ENCODE measurements at places on chromosomes 13 and 19.
A peak's percentile ranks its signal among the peaks of the same experiment; 100 is the strongest.

DNA sequence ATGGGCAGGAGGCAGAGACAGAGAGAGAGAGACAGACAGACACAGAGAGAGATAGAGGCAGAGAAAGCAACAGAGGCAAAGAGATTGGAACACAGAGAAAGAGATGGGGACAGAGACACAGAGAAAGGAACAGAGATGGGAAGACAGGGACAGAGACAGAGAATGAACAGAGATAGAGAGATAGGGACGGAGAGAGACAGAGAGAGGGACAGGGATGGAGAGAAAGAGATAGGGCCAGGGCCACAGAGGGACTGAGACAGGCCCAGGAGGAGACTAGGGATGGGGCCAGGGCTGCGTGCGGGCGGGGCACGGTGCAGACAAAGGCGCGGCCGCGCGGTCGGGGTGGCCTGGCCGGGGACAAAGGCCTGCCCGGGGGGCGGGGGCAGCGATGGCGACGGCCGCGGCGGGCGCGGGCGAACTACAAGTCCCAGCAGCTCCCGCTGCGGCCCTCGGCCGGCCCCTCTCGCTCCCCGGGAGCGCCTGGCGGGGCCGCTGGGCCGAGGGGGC is at the start of gene ZNF358:
Gene ZNF358 (plus strand): TSS at position 459 of the 507 bp plus-strand sequence. CDS start 3,140 bp downstream, outside the sequence.
- no peak for DNase-seq

- DNase-seq: no peak
Measured at GRCh38 chr19:27752530-27753184, 1460.3 kb downstream of the UQCRFS1 start.

GRCh38 chr19:41111750-41112295 is 2.4 kb upstream of the CYP2F1 start:
- no peak for DNase-seq

- DNase-seq: no peak
Measured at GRCh38 chr13:98495627-98496478, 81.1 kb downstream of the STK24 start.

DNA sequence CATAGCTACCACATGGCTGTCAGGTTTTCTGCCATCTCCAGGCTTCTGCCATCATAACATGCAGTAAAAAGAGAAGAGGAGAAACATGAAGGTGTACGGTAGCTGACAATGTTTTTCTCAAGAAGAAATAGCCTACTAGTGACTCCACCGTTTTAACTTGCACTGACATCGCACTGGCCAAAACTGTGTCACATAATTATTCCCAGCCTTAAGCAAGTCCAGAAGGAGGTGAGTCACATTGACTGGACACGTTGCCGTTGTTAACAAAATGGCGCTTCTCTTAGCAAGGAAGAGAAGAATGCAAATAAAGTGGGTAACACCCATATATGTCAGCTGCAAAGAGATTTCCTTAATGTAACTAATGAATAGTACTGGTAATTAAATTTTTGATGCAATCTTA is 810.4 kb upstream of the SLC10A2 start:
- no peak for DNase-seq

DNA sequence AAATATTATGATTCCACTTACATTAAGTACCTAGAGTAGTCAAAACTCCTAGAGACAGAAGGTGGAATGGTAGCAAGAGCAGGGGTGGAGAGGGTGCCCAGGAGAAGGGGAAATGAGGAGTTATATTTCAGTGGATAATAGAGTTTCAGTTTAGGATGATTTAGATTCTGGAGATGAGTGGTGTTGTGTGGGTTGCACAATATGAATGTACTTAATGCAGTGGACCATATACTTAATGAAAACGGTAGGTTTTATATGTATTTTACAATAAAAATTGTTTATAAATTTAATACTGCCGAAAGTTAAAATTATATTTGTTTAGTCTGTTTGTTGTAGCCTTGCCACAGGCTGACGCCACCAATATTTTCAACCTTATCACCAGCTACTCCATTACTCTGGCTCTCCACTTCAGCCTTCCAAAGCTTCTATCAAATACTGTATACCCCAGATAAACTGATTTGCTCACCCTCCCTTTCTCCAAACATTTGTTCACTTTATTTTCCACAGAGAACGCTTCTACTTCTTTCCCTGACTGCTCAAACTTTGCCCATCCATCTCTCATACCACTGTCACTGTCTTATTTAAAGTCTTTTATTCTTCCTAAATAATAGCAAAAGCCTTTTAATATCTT is 1.4 kb upstream of the RBM26 start:
- DNase-seq: no peak

DNA sequence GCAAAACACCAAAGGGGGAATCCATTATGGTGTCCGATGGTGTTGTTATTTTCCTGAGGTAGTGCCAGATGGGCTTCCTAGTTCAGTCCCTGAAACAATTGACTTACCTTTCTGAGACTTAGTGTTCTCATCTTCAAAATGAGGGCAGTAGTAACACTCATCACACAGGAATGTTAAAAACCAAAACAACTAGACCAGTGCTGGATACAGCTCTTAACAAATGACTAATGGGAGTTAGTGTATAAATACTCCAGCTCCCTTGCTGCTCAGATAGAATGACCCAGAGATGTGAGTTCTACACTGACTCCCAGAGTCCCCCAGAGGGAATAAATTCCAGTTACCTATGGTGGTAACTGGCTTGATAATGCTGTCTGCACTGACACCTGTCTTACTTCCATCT is 49.9 kb downstream of the MBD3L2B start:
- DNase-seq: no peak

DNA sequence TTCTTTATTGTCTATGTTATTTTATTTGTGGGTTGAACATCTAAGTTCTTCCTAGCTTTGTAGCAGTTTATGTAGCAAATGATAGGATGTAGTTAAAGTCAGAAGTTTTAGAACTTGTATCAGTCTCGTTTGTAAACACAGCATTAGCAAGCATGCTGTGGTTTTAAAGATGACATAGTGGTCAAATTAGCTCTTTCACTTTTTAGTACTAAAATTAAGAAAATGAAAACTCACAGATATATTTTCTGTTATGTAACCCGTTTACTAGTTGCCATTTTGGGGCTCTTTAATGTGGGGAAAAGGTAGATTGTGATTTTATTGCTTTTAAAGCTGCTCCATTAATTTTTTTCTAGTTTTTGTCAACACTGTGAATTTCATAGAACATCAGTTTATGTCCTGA is 216.5 kb downstream of the PCCA start:
- DNase-seq: no peak

DNA sequence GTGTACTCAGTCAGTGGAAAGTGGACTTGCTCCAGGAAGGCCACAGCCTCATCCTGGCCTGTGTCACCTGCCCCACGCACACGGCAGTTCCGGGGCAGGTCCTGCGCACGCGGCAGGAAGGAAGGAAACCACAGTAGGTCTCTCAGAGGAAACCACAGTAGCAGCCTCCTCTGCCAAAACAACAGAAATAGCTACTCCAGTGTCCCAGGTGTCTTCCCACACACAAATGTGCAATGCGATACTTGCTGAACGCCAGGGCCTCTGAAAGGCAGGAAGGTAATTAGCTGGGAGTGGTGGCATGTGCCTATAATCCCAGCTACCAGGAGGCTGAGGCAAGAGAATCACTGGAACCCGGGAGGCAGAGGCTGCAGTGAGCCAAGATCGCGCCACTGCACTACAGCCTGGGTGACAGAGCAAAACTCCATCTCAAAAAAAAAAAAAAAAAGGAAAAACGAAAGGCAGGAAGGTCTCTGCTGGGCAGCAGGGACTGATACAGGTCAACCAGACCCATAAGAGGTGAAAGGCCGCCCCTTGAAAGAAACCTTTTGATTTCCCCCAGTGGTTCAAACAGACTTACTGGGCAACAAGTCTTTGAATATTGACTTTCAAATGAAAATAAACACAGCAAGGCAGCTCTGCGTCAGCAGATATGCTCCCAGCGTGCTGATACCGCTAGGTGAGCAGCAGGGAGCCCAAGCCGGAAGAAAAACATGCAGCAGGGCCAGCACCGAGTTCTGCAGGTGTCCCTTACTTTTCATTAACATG is 49.5 kb downstream of the CRYL1 start:
- no peak for DNase-seq

DNA sequence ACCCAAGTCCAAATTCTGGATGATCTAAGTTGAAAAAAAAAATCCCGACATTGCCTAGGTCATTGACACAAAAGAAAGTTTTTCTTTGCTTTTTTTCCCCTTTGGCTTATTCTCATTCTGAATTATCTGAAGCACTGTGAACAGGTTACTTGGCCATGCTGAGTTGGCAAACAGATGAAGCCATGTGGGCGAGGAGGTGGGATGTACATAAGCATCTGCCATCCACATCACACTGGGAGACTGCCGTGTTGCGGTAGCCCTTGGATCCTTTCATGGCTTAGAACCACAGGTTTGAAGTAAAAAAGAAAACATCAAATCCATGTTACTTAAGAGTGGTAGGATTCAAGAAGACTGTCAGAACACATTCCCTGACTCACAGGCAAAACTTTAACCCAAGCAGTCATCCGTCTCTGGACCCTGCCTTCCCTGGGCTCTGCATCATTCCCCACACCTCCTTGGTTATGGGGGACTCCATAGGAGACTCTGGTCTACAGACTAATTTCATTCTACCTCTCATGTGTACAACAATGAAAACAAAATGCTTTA is 242.5 kb upstream of the SERP2 start:
- no peak for DNase-seq

- DNase-seq: no peak
Measured at GRCh38 chr19:15283141-15283883, 49.0 kb downstream of the BRD4 start.

GRCh38 chr19:47520343-47520806 is 5.5 kb upstream of the NAPA start:
- no peak for DNase-seq

GRCh38 chr19:1173159-1173844 is 766 bp downstream of the SBNO2 start:
- DNase-seq: no peak

DNA sequence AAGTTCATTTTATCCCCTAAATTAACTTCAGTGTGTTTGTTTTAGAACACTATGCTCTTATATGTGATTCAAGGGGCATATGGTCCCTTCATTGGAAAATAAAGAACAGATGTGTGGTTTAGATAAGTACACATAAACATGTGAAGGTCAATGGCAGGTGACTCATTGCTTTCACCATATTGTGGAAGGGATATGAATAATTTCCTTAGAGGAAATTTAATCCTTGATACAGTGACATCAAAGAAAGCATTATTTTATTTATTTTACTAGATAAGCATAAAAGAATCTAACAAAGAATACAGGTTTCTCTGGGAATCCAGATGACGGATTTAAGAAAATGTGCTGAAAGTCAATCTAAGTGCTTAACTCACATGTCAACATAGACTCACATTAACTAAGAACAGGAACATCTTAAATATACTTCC is 373.5 kb downstream of the KCTD12 start:
- DNase-seq: peak; percentile 97

- no peak for DNase-seq
Measured at GRCh38 chr19:15331419-15332310, 674 bp downstream of the BRD4 start.

GRCh38 chr13:20035130-20035529 is 76.6 kb downstream of the ZMYM2 start:
- no peak for DNase-seq

- no peak for DNase-seq
Measured at GRCh38 chr13:83881140-83881684, 1.1 kb downstream of the SLITRK1 start.

GRCh38 chr13:52617070-52618060 is 24.9 kb upstream of the HNRNPA1L2 start:
- DNase-seq: peak; percentile 30

- no peak for DNase-seq
Measured at GRCh38 chr13:79642596-79642995, 161.6 kb downstream of the NDFIP2 start.

DNA sequence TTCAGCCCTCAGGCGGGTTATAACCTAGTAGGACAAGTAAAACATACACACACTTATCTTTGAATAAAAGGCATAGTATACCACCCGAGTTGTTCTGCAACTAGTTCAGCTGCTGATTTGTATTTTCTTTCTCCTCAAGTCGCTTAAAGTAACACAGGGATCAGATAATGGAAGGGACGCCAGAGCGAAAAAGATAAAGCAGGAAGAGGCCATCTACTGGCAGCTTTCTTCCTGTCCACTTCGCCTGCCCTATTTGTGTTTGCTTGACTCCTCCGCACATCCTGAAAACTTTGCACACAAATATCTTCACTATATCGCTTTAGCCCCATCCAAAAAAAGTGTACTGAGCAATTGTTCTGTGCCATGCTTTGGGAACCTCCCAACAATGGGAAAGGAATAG is 238.0 kb upstream of the SOX21 start:
- DNase-seq: no peak

DNA sequence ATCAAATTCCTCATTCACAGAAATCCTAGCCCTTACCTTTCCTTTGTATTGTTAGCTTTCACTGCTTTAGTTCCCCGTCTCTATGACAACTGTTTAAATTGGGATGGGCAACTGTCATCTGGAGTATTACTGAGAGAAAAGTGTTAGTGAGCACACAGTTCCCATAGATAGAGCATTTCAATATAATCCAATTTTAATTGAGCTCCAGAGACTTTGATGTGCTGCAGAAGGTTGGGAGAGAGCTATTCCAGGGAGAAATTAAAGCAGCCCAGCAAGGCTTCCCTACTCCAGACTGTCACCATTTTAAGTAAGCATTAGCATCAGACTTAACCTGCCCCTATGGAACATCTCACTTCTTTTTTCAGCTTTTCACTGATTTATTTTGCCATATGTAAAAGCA is 55.0 kb upstream of the MAB21L1 start:
- DNase-seq: no peak

- no peak for DNase-seq
Measured at GRCh38 chr19:32206065-32206464, 139.3 kb upstream of the ZNF507 start.

- DNase-seq: no peak
Measured at GRCh38 chr13:19862481-19863313, 752 bp downstream of the ZMYM5 start.

- DNase-seq: no peak
Measured at GRCh38 chr13:98691360-98691759, 61.1 kb downstream of the SLC15A1 start.

- DNase-seq: no peak
Measured at GRCh38 chr19:5694956-5695648, 5.0 kb downstream of the RPL36 start.

DNA sequence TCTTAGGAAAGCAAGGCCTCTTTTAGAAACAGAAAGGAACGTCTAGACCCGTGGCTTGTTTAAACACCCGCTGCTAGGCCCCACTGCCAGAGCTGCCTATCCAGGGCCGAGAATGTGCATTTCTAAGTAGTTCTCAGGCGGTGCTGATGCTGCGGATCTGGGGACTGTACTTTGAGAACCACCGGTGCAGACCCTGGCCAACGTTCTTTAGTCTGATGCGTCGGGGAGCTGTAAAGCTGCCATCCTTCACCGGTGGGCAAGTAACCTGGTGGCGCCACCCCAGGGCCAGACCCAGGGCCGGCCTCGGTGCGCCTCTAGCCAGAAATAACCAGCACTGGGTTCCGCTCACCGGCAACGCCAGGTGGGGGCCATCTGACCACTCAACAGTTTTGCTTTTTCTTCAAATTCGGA is 47.1 kb downstream of the TGDS start:
- DNase-seq: no peak

DNA sequence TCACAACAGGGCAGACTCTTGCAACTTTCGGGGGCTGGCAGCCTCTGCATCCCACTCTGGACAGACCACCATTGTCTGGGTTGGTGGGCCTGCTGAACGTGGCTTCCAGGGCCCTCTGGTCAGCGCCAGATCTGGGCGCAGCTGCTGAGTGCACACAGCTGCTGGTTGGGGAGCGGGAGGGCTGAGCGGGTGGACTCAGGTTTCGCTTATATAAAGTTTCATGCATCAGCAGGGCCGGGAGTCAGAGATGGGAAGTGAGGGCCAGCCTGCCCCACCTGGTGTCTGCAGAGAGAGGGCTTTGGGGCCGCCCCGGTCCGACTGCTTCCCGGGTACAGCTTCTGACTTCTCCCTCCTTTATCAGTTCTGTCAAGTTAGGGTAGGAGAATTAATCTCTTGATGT is 6.9 kb downstream of the ARHGEF7 start:
- DNase-seq: no peak
